ENCODE measurements at places on chromosomes 4 and X.
A peak's percentile ranks its signal among the peaks of the same experiment; 100 is the strongest.

DNA sequence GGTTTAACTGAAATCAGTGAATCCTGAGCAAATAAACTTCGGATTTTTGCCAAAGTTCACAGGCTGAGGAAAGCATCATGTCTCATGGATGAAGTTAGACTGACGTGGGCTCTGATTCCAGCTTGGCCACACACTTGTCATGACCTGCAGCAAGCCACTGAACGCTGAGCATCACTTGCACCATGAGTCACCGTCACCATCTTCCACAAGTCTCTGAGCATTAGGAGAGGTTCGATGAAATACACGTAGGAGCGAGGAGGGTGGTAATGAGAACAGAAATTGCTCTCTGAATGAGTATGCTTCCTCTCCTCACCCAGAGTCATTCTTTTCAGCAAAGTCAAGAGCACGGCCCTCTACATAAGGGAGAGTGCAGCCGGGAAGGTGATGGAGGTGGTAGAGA is 3.8 kb upstream of the TRIML2 start:
- no peak for DNase-seq

DNA sequence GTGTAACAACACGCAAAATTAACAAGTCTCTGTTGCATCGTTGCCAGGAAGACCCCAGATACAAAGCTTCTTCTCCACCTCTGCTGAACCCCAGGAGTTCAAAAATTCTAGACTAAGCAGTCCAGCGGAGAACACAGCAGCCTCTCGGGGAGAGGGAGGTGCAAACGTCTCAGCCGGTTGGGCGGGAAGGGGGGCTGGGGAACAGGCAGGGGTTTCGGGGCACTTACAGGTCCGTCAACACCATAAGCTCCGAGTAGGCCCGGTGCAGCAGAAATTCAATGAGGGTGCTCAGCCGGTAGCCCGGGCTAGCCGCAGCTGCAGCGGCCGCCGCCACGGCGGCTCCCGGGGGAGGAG is 394 bp downstream of the MED14 start:
- no peak for DNase-seq

GRCh38 chr4:178415925-178416324 is 973.7 kb upstream of the AGA start:
- no peak for DNase-seq

- DNase-seq: no peak
Observed at GRCh38 chr4:40311811-40312346, 23.3 kb upstream of the CHRNA9 start.

DNA sequence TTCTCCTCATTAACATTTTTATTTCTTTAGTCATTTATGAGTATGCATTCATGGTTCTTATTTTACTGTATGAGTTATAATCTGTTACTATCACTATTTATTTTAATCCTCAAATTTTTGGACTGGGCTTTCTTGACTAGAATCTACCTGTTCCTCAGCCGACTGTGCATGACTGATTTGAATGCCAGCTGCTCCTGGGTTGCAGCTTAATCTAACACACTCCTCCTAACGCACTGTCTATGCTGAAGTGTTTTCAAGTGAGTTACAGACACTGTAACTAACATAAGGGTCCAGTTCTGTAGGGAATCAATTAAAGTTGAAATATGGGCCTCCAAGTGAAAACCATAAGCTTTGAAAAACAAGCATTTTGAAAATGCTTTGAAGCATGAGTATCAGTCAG is 137.4 kb upstream of the ARSJ start:
- no peak for DNase-seq

DNA sequence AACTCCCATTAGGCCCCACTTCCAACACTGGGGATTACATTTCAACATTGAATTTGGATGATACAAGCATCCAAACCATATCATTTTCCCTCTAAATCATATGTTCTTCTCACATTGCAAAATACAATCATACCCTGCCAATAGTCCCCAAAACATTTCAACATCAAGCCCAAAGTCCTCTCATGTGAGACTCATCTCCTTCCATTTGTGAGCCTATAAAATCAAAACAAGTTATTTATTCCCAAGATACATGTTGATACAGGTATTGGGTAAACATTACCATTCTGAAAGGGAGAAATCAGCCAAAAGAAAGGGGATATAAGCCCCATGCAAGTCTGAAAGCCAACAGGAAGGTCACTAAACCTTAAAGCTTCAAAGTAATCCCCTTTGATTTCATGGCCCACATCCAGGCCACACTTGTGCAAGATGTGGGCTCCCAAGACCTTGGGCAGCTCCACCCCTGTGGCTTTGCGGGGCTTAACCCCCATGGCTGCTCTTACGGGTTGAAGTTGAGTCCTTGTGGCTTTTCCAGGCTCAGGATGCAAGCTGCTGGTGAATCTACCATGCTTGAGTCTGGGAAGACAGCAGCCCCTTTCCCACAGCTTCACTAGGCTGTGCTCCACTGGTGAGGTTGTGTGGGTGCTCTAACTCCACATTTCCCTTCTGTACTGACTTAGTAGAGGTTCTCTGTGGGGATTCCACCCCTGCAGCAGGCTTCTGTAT is 40.6 kb upstream of the SERTM2 start:
- no peak for DNase-seq

DNA sequence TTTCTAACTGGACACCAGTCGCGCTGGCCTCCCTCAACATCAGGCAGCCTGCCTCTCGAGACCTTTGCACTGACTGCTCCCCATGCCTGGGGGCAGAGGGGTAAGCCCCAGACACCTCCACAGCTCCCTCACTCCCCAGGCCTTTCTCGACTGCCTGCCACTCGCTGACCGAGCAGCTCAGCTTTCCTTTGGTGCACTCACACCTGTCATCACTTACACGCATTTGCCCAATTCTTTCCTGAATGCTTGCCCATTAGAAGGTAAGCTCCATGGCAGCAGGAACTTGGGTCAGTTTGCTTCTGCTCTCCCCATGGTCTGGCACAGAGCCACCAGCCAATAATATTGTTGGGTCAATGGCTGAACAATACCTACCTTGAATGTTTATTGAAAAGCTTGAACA is 32.2 kb upstream of the PROM1 start:
- DNase-seq: no peak

DNA sequence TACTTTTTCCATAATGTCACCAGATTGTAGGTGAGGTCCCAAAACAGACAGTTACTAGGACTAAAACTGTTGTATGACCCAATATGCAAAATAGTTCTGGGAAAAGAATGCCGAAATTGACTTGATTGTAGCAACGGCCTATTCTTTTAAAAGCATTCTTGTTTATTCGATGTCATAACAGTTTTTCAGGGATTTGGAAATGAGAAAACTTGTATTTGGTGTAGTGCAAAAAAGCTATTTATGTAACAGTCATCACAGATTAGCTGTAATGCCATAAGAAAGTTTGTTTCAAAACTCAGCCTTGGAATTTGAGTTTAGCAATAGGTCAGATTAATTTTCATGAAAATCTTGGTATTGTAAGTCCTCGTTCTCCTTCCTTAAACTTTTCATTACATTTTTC is 69.2 kb upstream of the DIAPH2 start:
- no peak for DNase-seq

GRCh38 chrX:31832263-31832662 is 760.4 kb upstream of the FTHL17 start:
- no peak for DNase-seq

DNA sequence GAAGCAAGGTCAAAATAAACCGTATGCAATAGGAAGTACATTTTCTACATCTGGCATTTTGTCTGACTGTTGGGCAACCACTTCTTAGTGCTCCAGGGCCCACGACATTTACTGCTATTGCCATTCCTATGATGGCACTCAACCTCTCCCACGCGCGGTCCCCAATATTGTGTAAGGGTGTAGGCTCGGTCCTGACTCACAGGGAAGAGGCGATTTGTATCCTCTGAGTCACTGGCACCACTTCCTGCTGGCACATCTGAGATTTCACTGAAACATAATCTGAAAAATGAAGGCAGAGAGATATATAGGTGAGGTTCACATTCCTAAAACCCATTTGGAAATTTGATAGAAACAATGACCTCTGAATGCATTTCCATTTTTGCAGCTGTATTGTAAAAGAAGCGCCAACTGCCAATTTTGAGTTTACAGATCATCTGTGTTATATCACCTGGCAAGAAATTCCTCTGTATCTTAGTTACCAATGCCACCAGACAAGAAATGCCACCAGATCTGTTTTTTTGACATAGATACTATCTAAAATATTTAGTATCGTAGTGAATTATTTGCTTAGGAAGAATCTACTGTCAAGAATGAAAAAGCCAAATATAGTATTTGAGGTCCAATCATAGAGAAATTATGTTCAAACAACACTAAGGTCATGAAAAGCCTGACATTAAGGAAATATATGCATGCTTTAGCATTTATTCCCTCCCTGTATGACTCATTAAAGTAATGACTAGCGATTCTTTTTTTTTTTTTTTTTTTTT is 9.8 kb downstream of the EREG start:
- peak; percentile 71 for DNase-seq

DNA sequence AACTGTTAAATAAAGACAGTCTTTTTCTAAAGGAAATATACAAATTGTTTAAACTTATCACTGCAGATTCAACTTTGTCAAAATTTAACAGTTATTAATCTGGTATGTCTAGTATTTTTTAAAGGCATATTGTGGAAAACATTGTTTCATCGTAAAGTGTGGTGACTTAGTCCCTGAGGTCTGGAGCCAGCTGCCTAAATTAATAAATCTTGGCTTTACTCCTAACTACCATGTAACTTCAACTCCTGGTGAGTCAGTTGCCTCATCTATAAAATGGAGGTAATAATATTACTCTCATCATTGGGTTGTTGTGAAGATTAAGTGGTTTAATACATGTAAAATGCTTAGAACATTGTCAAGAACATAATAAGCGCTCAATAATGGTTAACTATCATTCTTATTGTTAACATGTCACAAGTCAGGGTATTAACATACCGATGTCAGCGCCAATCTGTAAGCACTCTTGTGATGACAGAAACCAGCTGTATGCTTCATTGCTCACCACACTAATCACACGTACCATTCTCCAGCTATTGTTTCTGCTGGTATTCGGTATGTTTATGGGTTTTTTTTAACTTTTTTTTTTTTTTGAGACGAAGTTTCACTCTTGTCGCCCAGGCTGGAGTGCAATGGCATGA is 14.1 kb upstream of the SMIM43 start:
- no peak for DNase-seq

- DNase-seq: no peak
Observed at GRCh38 chr4:169921732-169922131, 104.5 kb downstream of the MFAP3L start.

GRCh38 chrX:53317365-53318069 is 36.1 kb upstream of the IQSEC2 start:
- DNase-seq: peak; percentile 37

GRCh38 chr4:164307262-164307661 is 446.7 kb upstream of the SMIM31 start:
- no peak for DNase-seq

GRCh38 chrX:42519666-42520231 is 258.2 kb downstream of the PPP1R2C start:
- DNase-seq: no peak

DNA sequence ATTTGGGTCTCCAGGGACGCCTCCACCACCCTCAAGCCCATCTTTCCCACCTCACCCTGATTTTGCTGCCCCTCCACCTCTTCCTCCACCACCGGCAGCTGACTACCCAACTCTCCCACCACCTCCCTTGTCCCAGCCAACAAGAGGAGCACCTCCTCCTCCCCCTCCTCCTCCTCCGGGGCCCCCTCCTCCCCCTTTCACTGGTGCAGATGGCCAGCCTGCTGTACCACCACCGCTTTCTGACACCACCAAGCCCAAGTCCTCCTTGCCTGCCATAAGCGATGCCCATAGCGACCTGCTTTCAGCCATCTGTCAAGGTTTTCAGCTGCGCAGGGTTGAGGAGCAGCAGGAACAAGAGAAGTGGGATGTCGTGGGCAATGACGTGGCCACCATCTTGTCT is 32.4 kb upstream of the ZNF81 start:
- DNase-seq: no peak

- DNase-seq: no peak
Observed at GRCh38 chr4:55036405-55036804, 89.0 kb downstream of the KDR start.

GRCh38 chr4:499567-499966 is 557 bp downstream of the PIGG start:
- DNase-seq: no peak

DNA sequence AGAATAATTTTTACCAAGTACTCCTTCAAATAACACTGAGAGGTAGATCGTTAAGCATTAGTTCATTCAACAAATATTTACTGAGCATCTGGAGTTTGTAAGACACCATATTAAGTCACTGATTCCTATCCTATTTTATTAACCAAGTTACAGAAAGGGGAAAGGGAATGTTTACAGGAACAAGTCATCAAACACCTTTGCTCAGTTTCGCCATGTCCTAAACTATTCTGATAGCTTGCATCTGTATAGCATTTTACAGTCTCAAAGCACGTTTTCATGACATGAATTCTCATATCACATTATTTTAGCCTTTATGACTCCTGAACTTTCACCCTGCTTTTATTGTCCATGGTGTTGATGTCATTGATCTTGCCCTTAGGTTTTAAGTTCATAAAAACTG is 89.2 kb downstream of the AREG start:
- DNase-seq: no peak

DNA sequence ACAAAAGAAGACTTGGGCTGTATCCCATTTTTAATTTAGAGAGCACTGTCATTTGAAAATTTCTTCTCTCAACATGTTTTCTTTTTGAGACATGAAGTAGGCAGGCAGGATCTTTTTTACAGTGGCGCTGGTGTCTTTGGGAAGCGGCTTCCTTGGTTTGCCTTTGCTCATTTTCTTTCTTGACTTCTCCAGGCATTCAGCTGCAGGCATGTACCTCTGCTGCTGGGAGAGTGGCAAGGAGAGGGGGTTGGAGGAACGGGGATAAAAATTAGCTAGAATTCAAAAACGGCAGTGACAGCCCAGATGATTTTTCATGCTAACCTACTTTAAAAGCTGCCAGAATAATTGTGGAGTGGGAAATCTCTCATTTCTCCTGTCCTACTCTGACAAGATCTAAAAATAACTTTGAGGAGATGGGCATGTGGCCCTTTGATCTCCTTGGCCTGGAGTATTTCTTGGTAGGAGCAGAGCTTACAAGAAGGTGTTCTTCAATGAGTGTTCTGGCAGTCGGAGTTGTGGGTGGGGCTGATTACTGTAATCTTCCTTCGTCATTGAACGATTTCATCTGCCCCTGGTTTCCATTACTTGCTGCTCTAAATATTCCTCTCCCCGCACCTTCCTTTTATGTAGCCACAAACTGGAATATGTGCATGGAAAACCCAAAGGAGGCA is 54.8 kb downstream of the TBL1X start:
- DNase-seq: no peak

- DNase-seq: no peak
Observed at GRCh38 chr4:105641845-105642244, 66.6 kb downstream of the INTS12 start.

DNA sequence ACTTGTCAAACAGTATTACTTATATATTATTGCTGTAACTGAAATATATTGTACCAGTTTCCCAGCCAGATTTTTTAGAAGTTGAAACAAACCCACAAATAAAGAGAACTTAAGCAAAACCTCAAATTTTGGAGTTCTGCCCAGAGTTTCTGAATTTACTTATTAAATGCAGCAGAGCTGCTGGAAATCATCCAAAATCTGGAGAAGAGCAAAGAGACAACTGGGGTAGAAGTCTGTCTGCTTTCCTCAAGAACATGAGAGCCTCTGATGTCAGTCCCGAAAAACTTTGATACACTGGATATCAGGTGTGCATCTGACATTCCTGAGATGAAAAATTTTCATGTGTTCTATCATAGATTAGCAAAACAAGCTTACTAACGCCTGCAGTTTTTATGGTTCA is 325.9 kb downstream of the NR3C2 start:
- DNase-seq: no peak
